ENCODE measurements at places on chromosomes 6 and 20. TPM values are rescaled to one million over a fixed set of nuclear protein-coding genes. Genes with fewer than 3 reads are reported as not detected.

RIPOR3 gene
- total RNA-seq = 5.1 TPM

SPTLC3 gene
- total RNA-seq = 10.6 TPM

CRISP2 gene
- 0.48 TPM for total RNA-seq

LY6G5C gene
- 2.0 TPM for total RNA-seq

ERVFRD-1 gene
- not detected for total RNA-seq

GRCh38 chr6:144474290-144474689 is 189.2 kb downstream of the UTRN start:
- H3K27me3 ChIP-seq = no peaks in the 10 kb centered on the region
- H3K4me3 ChIP-seq = no peak overlapping the region
- H3K27ac ChIP-seq = no peak overlapping the region
- no peak for DNase-seq
- peaks cover 28% of the 10 kb centered on the region for H3K36me3 ChIP-seq

DNA sequence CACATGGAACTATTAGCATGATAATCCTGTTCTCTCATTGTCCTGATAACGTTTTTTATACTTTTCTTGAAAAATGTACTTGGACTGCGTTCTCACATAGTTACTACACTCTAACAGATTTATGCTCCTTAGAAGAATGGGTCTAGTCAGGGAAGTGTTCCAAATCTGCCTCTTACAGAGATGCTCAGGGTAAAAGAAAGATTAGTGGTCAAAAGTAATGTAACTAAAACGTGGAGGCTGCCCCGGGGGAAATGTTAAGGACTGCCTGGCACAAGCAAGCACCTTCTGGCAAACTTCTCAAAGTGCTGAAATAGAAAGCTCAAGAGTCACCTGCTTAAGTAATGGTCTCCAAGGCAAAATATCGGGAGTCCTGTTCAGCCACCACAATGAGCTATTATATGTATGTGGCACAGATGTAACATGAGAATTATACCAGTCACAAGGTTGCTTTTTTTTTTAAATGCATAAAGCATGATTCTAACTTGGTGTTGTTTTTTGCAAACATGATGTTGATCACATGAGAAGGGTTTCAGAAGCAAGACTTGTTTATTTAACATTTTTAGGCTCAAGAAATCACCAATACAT is 244.5 kb upstream of the JARID2 start:
- no peak for DNase-seq
- no peak overlapping the region for H3K4me3 ChIP-seq
- no peaks in the 10 kb centered on the region for H3K27me3 ChIP-seq
- H3K27ac ChIP-seq = no peak overlapping the region

DNA sequence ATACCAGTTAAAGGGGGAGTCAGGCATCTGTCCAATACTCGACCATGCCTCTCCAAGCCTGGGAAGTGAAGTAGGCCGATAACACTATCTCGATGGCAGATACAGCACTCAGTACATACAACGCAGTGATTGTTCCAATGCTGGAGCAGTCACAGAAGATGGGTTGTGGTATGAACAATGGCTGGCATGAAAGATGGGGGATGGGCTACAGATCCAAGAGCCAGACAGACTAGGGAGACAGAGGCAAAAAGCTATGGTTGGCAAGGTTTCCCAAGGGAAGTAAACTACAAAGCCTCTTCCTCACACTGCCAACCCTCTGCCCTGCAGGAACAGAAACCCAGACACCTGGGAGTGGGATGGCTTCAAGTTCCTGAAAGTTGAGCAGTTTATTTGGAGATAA is 19.2 kb downstream of the FKBP1A start:
- H3K4me1 ChIP-seq = peaks cover 31% of the 10 kb centered on the region
- no peaks in the 10 kb centered on the region for H3K27me3 ChIP-seq
- peaks cover 5% of the 10 kb centered on the region for H3K36me3 ChIP-seq
- H3K27ac ChIP-seq = no peak overlapping the region

- H3K27me3 ChIP-seq = no peaks in the 10 kb centered on the region
- DNase-seq = no peak
- H3K4me1 ChIP-seq = no peaks in the 10 kb centered on the region
- H3K4me3 ChIP-seq = no peak overlapping the region
Observed at GRCh38 chr20:62331347-62331746, 28.6 kb downstream of the ADRM1 start.

DNA sequence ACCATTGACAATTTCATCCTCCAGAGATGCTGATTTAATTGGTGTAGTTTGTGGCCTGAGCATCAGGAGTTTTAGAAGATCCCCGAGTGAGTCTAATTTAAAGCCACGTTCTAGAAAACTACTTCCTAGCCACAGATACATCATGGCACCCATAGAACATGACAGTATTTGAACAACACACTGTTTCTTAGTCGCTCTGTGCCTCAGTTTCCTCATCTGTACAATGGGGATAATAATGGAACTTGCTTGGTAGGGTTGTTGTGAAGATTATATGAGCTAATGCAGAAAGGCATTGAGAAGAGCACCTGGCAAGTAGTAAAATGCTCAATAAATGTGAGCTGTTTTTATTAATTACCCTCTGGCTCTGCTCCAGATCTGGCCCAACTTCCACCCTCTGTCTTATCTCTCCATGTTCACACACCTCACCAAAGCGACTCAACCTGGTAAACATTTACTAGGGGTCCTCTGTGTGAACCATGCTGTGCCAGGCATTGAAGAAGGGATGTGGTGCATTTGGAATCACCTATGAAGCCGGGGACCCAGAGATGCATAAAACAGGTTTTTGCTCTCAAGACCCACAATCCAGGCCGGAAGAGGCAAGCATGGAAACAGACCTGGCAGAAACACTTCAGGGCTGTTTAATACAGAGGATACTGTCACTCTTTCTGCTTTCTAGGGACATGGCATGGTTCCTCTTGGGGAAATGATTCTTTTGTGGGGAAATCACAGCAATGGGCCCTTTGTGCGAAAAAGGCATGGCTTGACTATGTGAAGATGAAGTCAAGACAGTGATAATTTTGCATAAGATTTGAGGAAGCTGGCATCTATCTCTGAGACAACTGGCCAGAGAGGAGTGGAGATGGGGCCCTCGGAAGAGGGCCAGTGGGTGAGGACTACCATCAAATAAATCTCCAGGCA is 16.2 kb upstream of the MRPS18A start:
- H3K27me3 ChIP-seq = no peaks in the 10 kb centered on the region
- peaks cover 67% of the 10 kb centered on the region for H3K4me1 ChIP-seq
- no peak for DNase-seq
- H3K4me3 ChIP-seq = no peak overlapping the region
- H3K27ac ChIP-seq = peak overlapping the region; percentile 75
